ENCODE measurements at places on chromosomes 5 and 9.
A peak's percentile ranks its signal among the peaks of the same experiment; 100 is the strongest.

DNA sequence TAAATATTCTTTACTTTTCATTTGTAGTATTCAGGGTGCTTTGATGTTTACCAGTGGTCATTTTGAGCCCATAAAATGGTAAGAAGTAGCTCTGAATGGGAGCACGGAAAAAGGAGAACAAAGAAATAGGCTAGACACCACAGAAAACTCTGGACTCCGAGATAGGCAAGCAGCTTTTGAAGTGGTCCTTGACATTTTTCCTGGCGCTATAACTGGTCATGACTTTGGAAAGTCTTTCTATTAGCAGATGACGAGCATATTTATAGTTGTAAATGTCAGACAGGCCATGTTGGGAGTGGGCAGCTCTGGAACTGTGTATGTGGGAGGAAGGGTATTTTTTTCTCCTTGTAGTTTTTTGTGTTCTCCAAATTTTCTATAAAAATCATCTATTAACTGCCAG lies 126.1 kb upstream of the POC5 start:
- DNase-seq, result no peak

- DNase-seq, result peak; percentile 31
Observed at GRCh38 chr9:78030553-78031443, 813 bp downstream of the GNAQ start.

DNA sequence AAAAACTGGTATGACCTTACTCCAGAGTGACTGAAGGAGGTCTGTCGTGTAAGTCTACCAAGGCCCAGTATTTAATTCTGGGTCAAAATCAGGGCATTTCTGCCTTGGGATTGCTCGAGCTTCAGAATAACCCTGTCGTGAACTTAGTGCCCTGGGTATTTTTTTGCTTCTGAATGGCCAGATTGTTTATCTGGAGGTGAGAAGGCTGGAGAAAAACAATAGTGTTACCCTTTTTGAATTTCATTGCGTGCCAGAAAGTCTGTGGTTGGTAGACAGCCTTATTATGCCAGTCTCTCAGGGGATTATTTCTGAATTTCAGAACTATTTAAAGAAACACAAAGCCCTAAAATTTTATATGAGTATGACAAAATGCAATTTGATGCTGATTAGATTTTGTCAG lies 323.4 kb downstream of the CSNK1G3 start:
- no peak for DNase-seq

DNA sequence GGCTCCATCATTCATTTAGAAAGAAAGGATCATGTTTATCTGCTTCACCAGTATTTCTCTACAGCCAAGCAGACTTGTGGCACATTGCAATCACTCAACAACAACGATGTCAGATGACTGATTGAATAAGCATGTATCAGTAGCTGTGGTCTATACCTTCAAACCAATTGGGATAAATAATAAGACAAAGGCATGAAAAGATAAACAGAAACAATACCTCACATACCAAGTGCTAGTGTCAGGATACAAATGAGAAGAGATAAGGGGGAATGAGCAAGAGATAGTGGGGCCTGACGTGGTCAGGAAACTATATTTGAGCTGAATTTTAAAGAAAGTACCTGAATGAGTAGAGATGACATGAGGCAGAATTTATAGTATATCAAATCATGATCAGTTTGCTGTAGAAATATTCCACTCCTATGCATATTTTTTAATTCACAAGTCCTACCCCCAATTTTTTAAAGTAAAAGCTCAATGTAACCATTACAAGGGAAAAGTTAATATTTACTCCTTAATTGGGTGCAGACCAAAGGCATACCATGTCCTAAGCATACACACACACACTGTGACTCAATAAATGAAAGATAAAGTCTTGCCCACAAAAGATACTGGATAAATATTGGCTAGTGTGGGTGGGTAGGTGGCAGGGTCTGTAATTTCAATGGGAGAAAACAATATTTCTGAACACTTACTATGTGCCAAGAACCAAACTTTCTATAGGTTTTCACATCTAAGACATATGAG lies 284.5 kb downstream of the SPOCK1 start:
- no peak for DNase-seq

- DNase-seq, result no peak
Observed at GRCh38 chr5:91642581-91642980, 259.5 kb upstream of the ARRDC3 start.

GRCh38 chr9:12708562-12709298 lies 15.5 kb downstream of the TYRP1 start:
- DNase-seq, result no peak

DNA sequence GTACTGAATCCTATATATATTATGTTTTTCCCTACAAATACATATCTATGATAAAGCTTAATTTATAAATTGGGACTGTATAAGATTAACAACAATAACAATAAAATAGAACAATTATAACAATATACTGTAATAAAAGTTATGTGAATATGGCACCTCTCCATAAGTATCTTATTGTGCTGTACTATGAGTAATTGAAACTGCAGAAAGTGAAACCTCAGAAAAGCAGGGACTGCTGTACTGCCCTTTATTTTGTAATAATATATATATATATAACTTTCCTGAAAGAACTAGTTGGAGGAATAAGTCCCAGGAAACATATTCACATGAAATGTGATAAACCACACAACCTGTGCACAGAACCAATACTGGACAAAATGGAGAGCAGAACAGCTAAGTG lies 77.3 kb downstream of the PAM start:
- no peak for DNase-seq

DNA sequence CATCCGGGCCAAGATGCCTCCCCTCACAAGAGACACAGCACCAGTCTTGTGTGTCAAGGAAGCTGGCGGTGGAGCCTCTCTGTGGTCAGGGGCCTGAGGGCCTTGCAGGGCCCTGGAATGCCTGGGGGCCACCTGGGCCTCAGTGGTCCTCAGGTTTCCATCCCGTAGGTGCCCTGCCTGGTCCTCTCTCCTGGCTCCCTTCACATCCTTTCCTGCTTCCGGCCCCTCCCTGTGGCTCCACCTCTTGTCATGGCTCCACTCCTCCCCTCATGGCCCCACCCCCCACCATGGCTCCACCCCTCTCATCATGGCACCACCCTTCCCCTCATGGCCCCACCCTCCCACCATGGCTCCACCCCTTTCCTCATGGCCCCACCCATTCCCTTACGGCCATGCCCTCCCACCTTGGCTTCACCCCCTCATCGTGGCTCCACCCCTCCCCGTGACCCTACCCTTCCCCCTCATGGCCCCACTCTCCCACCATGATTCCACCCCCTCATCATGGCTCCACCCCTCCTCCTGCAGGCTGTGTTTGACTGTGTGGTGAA lies 175.8 kb downstream of the CACNA1B start:
- no peak for DNase-seq

GRCh38 chr5:54703133-54703532 lies 185.6 kb downstream of the SNX18 start:
- DNase-seq, result no peak

- peak; percentile 32 for DNase-seq
Observed at GRCh38 chr5:157464519-157465171, 4.6 kb downstream of the NIPAL4 start.

- no peak for DNase-seq
Observed at GRCh38 chr9:101931756-101932155, 193.3 kb upstream of the GRIN3A start.

DNA sequence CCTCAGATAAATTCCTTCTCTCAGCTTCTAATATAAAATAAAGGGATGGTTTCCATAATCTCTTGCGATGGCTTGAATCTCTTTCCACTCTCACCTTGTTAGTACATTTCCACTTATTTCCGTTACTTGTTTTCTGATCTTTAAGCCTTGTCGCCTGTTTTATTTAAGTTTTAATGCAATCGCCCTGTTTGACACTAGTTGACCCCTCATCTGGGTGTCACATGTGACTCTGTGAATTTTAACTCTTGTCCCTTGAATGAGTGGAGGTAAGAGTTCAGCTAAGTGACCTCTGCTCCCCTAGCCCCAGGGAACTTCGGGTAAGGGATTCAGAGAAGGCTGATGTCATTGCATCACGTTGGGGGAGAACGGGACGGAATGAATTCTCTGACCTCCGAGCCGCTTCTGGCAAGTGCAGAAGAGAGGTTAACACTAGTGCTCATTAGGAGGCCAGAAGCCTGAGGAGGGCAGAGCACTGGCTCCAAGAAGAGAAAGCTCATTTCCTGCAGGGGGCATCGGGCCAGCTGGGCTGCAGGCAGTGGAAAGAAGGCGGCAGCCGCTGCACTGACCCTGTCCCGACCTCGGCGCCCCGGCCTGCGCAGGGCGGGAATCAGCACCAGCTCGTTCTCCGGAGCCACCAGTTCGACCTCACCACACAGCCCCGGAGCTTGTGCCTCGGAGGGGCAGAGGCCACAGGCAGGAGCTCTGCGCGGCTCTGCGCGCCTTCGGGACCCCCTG lies 569 bp downstream of the HINT2 start:
- no peak for DNase-seq

DNA sequence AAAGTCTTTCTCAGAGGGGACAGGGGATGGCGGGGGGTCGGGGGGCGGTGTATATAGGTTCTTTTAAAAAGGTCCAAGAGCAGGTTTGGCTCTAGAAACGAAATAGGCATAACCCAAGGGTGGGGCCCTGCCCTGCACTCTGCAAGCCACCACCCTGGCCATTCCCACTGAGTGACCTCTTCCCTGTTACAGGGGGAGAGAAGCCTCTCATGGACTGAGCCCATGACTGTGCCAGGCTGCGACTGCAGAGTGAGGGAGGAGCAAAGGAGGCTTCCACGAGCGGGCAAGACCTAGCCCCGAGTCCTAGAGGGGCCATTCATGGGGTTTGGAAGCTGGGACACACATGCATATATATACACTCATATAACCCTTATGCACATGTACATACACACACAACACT lies 10.1 kb upstream of the NXNL2 start:
- DNase-seq, result no peak

Data from stimulated activated CD4-positive, alpha-beta T cell treated with anti-CD3 and anti-CD28 coated beads, Interleukin-12 subunit alpha, Interleukin-12 subunit beta, amount 100 ng/mL, for 24 hours (primary cell).